ENCODE measurements at places on chromosomes 1 and 21. TPM values are rescaled to one million over a fixed set of nuclear protein-coding genes. Genes with fewer than 3 reads are reported as not detected.
A peak's percentile ranks its signal among the peaks of the same experiment; 100 is the strongest.

GRCh38 chr1:162951553-162952315 lies 90.8 kb upstream of the CCDC190 start:
- H3K4me3 ChIP-seq: no peak overlapping the region
- no peaks in the 10 kb centered on the region for H3K27me3 ChIP-seq
- no peaks in the 10 kb centered on the region for H3K4me1 ChIP-seq
- no peak for DNase-seq
- no peak overlapping the region for H3K27ac ChIP-seq

DNA sequence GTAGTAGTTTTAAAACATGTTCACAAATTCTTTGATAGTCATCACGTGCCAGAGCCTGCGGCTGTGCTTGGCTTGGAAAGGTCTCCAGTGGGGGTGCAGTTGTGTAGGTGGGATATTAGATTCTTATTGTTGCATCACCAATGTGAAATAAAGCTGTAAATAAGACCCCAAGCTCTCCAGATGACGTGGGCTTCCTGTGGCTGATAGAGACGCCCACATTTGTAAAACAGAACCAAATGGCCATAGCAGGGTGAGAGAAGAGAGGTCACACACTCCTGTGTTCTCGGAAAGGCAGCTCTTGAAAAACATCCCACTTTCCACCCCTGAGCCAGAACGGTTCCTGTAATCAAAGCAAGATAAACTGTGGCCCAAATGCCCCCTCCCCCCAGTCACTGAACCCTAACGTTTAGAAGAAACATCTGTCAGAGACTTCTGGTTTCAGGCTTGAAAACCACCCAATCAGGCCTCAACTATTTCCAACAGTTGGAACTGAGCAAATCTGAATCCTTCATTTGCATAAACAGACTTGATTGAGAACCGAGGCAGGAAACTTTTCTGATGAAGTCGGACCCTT lies 6.6 kb upstream of the NTPCR start:
- H3K27ac ChIP-seq: no peak overlapping the region
- H3K4me3 ChIP-seq: no peak overlapping the region
- no peak for DNase-seq
- H3K4me1 ChIP-seq: no peaks in the 10 kb centered on the region
- H3K27me3 ChIP-seq: no peaks in the 10 kb centered on the region

GRCh38 chr1:58883888-58884482 lies 100.1 kb upstream of the JUN start:
- no peak overlapping the region for H3K27ac ChIP-seq
- no peak overlapping the region for H3K4me3 ChIP-seq
- DNase-seq: no peak
- H3K36me3 ChIP-seq: no peaks in the 10 kb centered on the region
- no peaks in the 10 kb centered on the region for H3K4me1 ChIP-seq

GRCh38 chr1:4115191-4115900 lies 215.3 kb upstream of the C1orf174 start:
- H3K36me3 ChIP-seq: no peaks in the 10 kb centered on the region
- no peak overlapping the region for H3K27ac ChIP-seq
- H3K27me3 ChIP-seq: no peaks in the 10 kb centered on the region
- no peak for DNase-seq
- no peak overlapping the region for H3K4me3 ChIP-seq

- no peaks in the 10 kb centered on the region for H3K27me3 ChIP-seq
- H3K27ac ChIP-seq: peak within 1 kb of the TSS; percentile 87
- H3K36me3 ChIP-seq: no peaks in the 10 kb centered on the region
These were observed at the start of gene SH3D21 for GRCh38 chr1:36306210-36306901. TSS of gene SH3D21 (plus strand) at chr1:36306368. CDS start at chr1:36306421, 53 bp downstream.

DNA sequence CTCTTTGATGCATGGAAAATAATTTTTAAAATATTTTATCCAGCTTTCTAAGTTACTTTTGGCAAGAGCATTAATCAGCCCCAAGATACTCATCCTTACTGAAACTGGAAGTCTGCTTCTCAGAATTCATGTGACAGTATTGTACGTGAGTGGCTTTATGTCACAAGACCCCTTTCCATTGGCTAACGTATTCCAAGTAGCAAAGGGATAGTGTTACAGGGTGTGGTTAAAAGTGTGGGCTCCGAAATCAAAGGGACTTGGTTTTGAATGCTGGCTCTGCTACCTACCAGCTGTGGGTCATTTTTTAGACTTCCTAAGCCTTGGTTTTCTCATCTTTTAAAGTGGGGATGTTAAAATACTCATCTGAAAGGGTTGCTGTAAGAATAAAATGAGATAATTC lies 91.7 kb downstream of the RHOU start:
- H3K4me3 ChIP-seq: no peak overlapping the region
- no peaks in the 10 kb centered on the region for H3K27me3 ChIP-seq
- no peak overlapping the region for H3K27ac ChIP-seq
- H3K4me1 ChIP-seq: no peaks in the 10 kb centered on the region
- no peak for DNase-seq

DNA sequence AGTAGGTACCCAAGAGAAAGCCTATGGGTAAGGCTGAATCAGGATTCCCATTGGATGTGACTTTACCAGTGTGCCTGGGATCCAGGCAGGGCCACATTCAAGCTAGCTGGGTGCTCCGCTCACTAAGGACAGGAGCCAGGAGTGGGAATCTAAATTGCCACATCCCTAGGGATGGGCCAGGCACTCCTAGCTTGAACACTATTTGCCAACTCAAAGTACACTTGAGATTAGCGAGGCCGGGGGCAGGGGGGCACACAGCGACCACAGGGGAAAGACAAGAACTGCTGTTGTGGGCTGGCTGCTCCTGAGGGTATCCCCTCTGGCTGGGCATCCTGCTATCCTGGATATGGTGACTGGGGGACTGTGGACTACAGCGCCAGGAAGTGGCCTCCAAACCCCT lies 4.3 kb downstream of the SLC45A3 start:
- H3K36me3 ChIP-seq: no peaks in the 10 kb centered on the region
- no peak overlapping the region for H3K4me3 ChIP-seq
- H3K4me1 ChIP-seq: peaks cover 52% of the 10 kb centered on the region
- H3K27ac ChIP-seq: peak overlapping the region; percentile 74

DNA sequence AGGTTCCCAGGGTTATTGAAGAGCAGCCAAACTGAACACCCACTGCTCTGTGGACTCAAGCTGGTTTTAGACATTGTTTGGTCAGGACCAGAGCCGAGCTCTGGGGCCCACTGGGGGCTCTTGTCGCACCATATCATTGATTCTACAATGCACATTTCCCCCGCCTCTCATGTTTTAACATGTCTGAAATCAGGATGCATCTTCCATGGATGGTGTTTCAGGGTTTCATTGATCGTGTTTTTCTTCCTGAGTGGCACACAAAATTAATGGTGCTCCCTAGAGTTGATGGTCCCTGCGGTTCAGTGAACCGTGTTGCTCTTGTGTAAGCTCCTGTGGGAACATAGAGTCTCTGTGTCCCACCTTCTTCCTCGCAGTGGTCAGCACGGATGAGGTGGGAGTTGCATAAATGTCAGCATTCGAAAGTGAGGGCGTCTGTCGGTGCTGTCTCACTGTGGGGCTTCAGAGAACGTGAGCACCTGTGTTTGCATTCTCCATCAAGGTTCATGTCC lies 38.3 kb downstream of the GALNT2 start:
- DNase-seq: no peak
- no peak overlapping the region for H3K4me3 ChIP-seq
- peak overlapping the region; percentile 82 for H3K27ac ChIP-seq
- H3K4me1 ChIP-seq: peaks cover 41% of the 10 kb centered on the region

DNA sequence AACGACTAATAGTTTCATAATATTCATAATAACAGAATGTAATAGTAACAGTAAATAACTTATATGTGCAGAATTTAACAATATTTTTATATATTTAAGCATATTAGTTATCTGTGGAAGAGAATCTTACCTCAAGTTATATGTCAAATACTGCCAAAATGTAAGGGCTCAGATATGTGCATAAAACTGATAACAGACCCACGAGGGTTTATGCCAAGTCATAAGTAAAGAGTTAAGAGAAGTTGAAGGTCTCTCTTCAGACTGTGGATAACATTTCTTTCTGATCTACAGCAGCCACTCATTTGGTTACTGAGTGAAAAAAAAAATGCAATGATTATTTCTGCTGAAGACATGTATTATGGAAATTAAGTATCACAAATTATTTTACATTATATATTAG lies 1167.8 kb upstream of the NCAM2 start:
- no peak overlapping the region for H3K27ac ChIP-seq
- H3K4me1 ChIP-seq: no peaks in the 10 kb centered on the region
- no peaks in the 10 kb centered on the region for H3K36me3 ChIP-seq
- H3K4me3 ChIP-seq: no peak overlapping the region
- no peak for DNase-seq

GRCh38 chr1:194658090-194658439 lies 1471.7 kb upstream of the B3GALT2 start:
- H3K27ac ChIP-seq: no peak overlapping the region
- DNase-seq: no peak
- no peaks in the 10 kb centered on the region for H3K36me3 ChIP-seq
- H3K4me3 ChIP-seq: no peak overlapping the region

DNA sequence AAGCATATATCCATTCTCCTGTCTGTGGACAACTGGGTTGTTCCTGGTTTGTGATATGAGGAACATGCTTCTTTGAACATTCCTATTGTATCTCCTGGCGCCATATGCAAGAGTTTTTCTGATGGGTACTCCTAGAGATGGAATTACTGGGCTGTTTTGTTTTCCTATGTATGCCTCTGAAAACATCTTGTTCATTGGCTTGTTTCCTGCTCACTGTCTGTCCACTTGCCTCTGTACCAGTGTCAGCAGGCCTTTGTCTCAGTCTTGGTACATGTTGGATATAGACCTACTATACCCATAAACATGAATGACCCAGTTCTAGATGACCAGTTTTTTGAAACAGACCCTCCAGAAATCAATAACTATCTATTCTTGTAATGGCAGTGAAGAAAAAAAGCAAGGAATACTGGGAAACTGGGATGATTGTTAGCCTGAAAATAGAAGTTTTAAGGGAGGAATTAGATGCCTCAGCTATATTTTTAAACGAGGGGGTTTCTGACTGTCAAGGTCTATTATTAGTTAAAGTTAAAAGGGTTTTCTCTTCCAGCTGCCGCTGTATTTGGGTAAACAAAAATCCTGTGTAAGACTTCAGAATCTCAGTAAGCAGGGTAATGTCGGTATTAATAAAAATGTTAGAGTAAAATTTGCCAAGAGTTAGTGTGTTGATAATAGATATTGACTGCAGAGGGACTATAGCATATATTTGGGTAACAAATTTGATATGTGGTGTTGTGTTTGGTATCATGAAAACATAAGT lies 103.6 kb downstream of the RYR2 start:
- no peak for DNase-seq
- H3K4me1 ChIP-seq: no peaks in the 10 kb centered on the region
- no peak overlapping the region for H3K27ac ChIP-seq
- no peaks in the 10 kb centered on the region for H3K27me3 ChIP-seq

DNA sequence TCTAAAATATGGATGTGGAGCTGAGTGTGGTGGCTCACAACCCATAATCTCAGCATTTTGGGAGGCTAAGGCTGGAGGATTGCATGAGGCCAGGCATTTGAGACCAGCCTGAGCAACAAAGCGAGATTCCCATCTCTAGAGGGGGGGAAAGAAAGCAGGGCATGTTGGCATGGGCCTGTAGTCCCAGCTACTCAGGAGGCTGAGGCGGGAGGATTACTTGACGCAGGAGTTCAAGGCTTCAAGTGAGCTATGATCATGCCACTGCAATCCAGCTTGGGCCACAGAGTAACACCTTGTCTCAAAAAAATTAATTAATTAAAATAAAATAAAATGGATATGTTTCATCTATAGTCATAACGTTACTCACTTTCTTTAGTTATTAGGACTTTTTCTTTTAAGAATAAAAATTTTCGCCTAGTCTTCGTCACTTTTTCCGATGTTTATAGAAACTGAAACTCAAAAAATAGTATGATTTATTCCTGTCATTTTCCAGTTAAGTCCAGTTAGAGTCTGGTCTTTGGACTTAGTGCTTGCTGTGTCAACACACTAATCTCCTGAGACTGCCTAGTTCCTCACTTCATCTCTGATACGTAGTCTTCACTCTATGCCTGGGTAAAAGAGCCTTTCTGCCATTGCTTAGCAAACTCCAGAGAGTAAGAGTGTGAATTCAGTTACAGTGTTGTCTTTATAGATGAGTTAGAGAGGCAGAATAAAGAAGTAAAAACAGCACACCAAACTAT lies 28.0 kb downstream of the IARS2 start:
- peaks cover 9% of the 10 kb centered on the region for H3K36me3 ChIP-seq
- H3K27me3 ChIP-seq: no peaks in the 10 kb centered on the region
- DNase-seq: no peak
- peak overlapping the region; percentile 71 for H3K27ac ChIP-seq
- H3K4me1 ChIP-seq: no peaks in the 10 kb centered on the region
- H3K4me3 ChIP-seq: peak overlapping the region; percentile 31

- H3K36me3 ChIP-seq: no peaks in the 10 kb centered on the region
- H3K4me3 ChIP-seq: peak overlapping the region; percentile 83
- no peak for DNase-seq
- H3K27me3 ChIP-seq: no peaks in the 10 kb centered on the region
- H3K27ac ChIP-seq: peak overlapping the region; percentile 92
- no peaks in the 10 kb centered on the region for H3K4me1 ChIP-seq
These were observed 20.1 kb upstream of the ADAR start for GRCh38 chr1:154628121-154628405.

- peak; percentile 59 for DNase-seq
- no peaks in the 10 kb centered on the region for H3K4me1 ChIP-seq
- no peaks in the 10 kb centered on the region for H3K27me3 ChIP-seq
These were observed 1.0 kb downstream of the ROR1 start for GRCh38 chr1:63774617-63775417.

DNA sequence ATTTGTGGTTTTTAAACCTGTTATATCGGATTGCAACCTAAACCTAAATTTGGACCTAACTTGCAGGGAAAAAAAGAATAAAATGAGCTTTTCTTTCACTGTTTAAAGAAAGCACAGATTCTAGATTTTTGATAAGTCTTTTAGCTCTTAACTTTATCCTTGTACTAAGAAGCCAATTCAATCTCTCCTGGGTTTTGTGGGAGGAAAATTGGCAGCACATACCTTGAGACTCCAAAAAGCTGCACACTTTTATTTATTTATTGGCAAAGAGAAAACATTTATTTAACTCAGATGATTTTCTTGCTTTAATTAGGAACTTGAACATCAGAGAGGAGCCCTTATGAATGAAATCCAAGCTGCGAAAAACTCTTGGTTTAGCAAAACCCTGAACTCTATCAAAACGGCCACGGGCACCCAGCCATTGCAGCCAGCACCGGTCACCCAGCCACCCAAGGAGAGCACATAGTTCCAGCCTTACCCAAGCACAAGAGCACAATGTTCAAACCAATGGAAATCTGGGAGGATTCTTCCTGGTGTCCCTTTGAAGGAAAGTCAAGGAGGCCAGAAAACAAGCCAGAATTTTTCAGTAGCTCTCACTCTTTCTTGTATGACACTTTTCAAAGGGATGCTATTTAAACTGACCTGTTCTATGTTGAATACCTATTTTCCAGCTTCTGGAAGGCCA lies 10.1 kb upstream of the CACYBP start:
- H3K4me3 ChIP-seq: no peak overlapping the region
- H3K27me3 ChIP-seq: no peaks in the 10 kb centered on the region
- H3K36me3 ChIP-seq: no peaks in the 10 kb centered on the region

GRCh38 chr21:30408782-30409494 lies 13.1 kb downstream of the KRTAP13-1 start:
- no peaks in the 10 kb centered on the region for H3K27me3 ChIP-seq
- DNase-seq: peak; percentile 52
- H3K27ac ChIP-seq: no peak overlapping the region
- H3K36me3 ChIP-seq: no peaks in the 10 kb centered on the region
- H3K4me3 ChIP-seq: no peak overlapping the region
- no peaks in the 10 kb centered on the region for H3K4me1 ChIP-seq

ALX3 gene
- total RNA-seq: not detected

ABCD3 gene
- total RNA-seq: 22.3 TPM

OR6K3 gene
- not detected for total RNA-seq

CELA2B gene
- not detected for total RNA-seq

MROH7 gene
- 46.6 TPM for total RNA-seq

LHX8 gene
- not detected for total RNA-seq

TSPEAR gene
- total RNA-seq: 0.47 TPM

S100A7 gene
- not detected for total RNA-seq

Measured in Peyer's patch (tissue), 4 donors.